ENCODE measurements at places on chromosomes 5 and 9.

DNA sequence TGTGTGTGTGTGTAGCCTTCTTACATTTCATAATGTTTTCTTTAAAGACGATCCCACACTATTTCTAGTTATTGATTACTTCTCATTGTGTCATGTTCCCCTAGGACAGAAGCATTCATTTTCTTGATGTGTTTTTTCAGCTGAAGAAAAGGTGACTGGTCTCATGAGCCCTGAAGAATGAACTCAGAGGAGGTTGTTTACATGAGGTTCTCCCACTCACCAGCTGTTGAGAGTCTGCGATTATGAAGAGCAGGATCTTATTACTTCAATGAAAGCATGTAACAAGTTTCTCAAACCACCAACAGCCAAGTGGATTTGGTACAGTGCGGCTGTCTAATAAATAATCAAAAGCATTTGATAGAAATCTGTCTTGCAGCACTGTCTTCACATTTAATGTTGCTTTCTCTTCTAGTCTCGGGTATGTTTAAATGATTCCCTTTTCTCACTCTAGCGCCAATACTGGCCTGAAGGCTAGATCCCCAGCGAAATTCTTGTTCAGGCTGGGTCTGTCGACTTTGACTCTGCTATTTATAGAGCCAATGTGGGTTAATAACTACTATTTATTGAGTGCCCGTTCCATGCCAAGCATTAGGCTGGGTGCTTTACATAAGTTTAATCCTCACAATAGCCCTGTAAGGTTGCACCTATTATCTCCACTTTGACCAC, 9.6 kb upstream of the FSD1L start:
- DNase-seq = peak; percentile 84

DNA sequence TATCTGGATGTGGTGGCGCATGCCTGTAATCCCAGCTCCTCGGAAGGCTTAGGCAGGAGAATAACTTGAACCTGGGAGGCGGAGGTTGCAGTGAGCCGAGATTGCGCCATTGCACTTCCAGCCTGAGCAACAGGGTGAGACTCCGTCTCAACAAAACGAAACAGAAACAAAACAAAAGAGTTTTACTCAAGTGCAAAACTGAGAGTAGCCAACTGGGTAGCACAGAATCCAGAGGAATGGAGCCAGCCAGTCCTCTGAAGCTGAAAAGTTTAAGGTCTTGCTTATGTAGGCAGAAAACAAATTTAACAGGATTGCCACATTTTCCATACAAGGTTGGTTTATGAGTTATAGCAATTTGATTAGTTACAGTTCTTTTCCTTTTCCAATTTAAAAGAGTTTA, 32.0 kb downstream of the SPIN1 start:
- DNase-seq = no peak

DNA sequence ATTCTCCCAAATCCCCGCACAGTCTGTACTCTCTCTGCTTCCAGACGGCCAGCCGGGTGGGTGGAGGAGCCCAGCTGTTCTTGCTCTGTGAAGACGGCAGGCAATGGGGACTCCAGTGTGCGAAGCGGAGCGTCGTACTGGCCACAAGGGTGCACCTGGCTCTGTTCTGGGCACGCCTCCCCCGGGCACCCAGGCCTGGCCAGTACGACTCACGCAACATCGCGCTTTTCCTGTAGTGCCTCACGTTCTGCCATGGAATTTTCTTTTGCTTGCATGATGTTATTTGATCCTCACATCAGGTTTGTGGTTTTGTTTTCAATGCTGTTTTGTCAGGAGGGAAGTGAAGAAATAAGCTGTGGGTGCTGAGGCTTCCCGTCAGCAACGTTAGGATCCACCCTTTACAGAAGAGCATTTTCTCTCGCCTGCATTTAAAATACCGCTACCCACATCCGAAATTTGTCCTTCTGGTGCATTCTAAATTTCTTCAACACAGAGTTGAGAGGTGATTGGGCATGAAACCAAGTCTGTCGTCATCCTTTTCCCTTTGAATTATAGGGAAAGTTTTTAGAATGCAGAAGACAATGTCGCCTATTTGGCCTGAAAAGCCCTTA, 311.7 kb downstream of the TRIM36 start:
- no peak for DNase-seq

DNA sequence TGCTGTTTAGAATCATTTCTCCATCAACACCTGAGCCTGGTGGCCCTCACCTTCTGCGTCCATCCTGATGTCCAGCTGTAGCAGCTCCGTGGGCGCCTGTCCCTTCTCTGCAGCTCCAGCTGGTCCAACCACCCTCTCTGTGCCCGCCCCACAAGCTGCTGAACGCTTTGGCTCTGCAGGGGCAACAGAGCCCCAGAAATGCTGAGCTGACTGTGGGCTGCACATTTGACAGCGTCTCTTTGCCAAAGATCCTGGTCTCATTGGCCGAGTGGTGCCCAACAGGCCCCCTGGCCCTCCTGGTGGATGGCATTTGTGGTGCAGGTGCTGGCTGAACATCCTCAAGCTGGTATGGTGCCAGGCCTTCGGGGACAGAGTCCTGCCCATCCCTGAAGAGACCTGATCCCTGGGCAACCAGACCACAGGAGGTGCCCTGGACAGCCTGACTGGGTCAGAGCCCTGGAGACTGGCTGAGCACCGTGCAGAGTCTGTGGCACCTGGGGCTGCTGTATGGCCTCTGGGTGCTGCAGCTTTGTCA, 25.3 kb upstream of the CEP72 start:
- no peak for DNase-seq

DNA sequence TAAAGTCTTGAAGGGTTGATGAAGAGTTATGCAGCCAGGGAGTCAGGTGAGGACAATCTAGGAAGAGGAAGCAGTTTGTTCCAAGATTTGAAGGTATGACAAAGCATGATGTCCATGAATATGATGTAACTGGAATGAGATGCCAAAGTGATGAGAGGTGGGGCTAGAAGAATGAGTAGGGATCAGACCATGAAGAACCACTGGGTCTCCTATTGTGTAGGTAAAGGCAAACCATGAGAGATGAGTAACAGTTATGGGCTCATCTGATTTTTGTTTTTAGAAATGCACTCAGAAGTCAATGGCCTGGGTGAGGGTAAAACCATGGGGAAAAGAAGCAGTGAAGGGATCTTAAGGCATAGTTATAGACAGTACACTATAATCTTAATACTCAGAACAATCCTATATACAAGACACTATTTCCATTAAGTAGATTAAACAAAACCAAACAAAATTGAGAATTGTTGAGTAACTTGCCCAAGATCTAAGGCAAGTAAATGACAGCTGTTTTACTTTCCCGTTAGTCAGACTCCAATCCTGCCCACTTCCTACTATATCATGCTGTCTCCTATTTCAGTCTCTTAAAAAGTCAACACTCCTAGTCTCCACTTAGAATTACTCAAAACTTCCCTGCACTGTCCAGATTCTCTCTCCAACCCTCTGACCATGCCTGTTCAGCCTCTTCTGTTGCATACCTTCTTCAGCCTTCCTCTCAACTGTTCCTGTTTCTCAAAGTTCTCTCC, 393.8 kb upstream of the MEF2C start:
- no peak for DNase-seq

GRCh38 chr9:78622126-78622525, 325.2 kb downstream of the PSAT1 start:
- no peak for DNase-seq

GRCh38 chr5:8196061-8196460, 327.1 kb downstream of the MTRR start:
- DNase-seq = no peak

DNA sequence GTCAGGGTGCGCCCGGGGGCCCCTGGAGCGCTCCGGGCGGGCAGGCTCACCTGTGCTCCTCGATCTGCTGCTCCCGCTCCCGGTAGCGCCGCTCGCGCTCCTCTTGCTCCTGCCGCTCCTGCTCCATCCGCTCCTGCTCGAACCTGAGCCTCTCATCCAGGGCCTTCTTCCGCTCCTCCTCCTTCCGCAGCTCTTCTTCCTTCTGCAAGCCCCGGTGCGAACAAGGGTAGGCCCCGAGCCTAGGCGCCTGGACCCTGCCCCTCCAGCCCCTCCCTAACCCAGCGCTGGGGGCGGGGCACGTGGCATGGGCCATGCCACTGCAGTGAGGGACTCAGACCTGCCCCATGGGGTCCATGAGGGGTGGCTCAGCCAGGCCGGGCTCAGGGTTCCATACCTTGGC, 6.6 kb downstream of the DBN1 start:
- no peak for DNase-seq

GRCh38 chr5:60822285-60822556, 21.8 kb downstream of the ELOVL7 start:
- no peak for DNase-seq

- no peak for DNase-seq
Measured at GRCh38 chr9:135442075-135442474, 37.5 kb upstream of the PPP1R26 start.

DNA sequence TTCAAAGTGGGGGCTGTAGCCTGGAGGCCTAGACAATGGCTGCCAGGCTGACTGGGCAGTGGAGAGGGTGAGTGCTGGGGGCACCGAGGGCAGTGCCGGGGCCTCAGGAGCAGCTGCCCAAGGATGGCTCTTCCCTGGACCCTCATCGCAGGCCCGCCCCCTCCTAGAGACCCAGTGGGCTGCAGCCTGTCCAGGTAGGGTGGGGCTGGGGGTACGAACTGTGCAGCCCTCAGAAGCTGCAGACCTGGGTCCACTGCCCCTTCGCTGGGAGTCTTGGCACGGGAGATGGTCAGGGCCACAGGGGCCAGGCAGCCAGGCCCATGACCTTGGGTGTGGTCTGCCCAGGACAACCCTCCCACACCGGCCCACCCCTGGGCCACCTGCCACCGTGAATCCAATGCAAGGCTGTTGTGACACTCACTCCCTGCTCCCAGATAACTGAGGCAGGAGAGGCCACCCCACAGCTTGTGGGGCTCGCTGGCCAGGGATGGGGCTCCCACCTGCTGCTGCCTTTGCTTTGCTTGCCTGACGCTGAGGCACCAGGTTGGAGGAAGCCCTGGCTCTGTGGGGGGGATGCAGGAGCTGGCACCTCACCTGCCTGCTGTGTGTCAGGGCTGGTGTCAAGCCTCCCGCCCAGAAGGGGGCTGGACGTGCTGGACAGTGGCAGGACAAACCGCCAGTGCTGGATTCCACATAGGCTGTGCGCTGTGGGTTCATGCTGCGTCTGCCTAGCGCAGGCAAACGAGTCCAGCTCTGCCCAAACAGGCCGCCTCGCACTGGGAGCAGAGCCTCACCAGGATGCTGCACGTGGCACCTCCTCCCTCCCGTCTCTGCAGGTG, 23.1 kb upstream of the SLC9A3 start:
- DNase-seq = no peak

GRCh38 chr5:168578538-168579487, at the start of gene PANK3:
Gene PANK3 (minus strand): TSS chr5:168579368. CDS start chr5:168579283, 85 bp downstream.
- peak; percentile 59 for DNase-seq

- no peak for DNase-seq
Measured at GRCh38 chr9:95025213-95026147, 292.0 kb downstream of the FANCC start.

- DNase-seq = no peak
Measured at GRCh38 chr5:138980441-138980840, 105.3 kb upstream of the LRRTM2 start.

- DNase-seq = no peak
Measured at GRCh38 chr9:2675834-2676233, 41.5 kb upstream of the KCNV2 start.

GRCh38 chr5:74542482-74542881, 98.0 kb downstream of the ENC1 start:
- DNase-seq = no peak

GRCh38 chr9:84218322-84218721, 122.2 kb downstream of the SLC28A3 start:
- DNase-seq = no peak

GRCh38 chr9:948497-948896, 28.0 kb upstream of the DMRT3 start:
- DNase-seq = no peak

DNA sequence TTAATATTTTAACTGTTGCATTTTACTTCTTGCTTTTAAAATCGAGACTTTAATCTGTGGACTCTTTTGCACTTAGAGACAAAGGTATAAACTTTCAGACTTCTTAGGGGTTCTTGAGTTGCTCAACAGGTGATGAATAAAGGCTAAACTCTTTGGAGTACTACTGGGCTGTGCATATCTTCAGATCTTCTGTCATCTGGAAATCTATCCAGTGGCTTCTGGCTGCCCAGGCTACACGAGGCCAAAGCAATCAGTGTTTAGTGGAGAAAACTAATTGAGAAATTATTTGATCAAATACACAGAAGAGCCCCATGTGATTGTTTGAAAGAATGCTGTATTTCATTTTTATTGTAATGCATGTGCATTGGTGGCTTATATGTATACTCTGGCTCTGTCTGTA, 146.1 kb downstream of the PBX3 start:
- DNase-seq = no peak

DNA sequence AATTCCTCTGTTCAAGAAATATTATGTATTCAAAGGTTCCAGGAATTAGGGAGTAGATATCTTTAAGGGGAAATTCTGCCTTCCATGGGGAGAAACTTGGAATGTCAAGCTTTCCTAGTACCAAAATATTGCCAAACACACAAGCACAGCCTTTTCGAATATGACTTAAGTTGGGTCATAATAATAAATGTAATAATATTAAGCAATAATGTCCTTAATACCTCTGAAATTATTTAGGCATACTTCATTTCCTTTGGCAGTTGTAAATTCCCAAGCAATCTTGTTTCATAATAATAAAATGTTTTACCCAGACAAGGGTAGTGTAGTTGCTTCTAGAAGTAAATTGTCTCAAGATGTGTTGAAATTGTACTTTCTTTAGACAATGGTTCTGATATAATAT, 630.3 kb upstream of the CDH18 start:
- no peak for DNase-seq

GRCh38 chr5:91027405-91028139, 355.5 kb downstream of the ARRDC3 start:
- DNase-seq = no peak
